Cardiac muscle cell (in vitro differentiated cells and primary cell): ENCODE measurements at places on chromosomes 4 and X.

DNA sequence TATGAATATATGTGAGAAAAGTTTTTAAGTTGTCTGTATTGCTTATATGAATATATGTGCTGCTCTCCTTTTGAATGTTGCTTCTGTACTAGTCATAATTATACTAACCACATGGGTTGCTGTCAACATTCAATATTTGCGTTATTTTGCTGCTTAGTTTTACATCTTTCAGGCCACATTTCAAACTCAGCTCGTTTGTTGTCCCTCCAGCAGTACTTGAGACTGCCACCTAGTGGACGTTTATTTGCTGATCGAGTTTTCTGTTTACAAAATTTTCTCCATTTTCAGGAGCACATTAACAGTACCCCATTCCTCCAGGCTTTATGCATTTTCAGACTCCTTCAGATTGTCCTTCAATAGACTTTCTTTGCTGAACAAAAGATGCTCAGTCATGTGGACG, 75.8 kb downstream of the NUDT11 start:
- DNase-seq: peak; percentile 58

- no peak for DNase-seq
These were observed 406.2 kb downstream of the MAPK10 start for GRCh38 chr4:85953651-85954018.

GRCh38 chrX:9390121-9390520, 74.7 kb upstream of the TBL1X start:
- no peak for DNase-seq

DNA sequence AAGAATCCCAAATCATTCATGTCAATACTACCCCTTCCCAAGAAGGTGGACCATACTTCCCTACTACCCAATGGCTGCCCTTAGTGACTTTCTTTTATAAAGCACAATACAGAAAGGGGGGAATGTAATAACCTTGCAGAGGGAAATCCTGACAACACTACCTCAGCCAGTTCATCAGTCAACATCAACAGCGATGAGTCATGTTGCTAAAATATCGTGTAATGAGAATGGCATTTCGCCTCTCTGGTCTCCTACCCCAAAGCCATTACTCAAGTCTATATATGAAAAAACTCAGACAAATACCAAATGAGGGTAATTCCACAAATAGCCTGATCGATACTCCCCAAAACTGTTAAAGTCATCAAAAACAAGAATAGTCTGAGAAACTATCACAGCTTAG, 3.3 kb upstream of the MAGEA8 start:
- DNase-seq: no peak

GRCh38 chr4:75302648-75303047, 211.6 kb downstream of the RCHY1 start:
- DNase-seq: no peak

- no peak for DNase-seq
These were observed 100.4 kb downstream of the ITM2A start for GRCh38 chrX:79266702-79267101.

DNA sequence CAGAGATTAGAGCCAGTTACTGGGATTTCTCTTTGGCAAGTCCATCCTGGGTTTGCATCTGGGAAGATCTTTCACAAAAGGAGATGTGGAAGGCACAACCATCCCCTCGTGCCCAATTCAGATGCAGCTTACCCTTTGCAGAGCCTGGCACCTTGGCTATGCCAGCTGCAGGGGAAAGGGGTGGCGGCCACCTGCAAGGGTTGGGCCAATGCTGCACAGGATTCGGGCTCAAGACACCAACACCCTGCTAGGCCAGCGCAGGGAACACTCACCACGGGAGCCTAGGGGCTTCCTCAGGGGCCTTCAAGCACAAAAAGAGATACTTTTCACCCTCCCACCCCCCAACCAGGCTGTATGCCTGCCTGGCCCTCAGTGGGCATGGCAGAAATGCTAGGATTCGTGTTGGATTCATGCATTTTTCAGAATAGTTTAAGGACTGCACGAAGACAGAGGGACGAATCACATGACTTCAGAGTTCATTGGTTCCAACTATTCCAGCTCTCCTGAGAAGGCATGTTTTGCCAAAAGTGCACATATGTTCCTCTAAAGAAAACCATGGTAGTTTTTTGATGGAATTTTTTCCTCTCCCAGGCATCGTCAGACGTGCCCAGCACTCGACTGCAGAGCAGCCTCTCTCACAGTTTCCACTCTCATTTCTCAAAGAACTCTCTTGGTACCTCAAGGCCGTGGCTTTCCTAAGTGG, 94.4 kb downstream of the PHKA2 start:
- no peak for DNase-seq

GRCh38 chr4:185773419-185773818, 38.6 kb downstream of the SORBS2 start:
- peak; percentile 66 for DNase-seq

DNA sequence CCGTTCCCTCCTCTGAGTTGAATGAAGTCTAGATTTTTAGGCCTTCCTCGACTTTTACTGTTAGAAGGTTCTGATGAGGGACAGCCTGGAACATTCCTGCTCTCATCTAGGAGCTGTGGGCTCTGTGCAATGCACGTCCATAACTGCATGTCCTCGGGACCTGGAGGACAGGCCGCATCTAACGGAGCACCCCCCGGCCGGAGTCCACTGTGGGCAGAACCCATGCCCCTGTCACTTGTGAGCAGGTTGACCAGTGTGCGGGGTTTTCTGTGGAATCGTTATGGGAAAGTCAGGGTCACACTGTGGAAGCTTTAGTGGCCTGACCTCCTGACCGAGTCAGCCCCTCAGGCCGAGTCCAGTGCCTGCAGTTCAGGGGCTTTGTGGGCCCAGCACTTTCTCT, 19.3 kb upstream of the TADA2B start:
- no peak for DNase-seq

GRCh38 chr4:17788956-17789355, 7.5 kb upstream of the FAM184B start:
- DNase-seq: no peak

- DNase-seq: no peak
These were observed 150.9 kb downstream of the SHOX start for GRCh38 chrX:781224-782204.

- peak; percentile 77 for DNase-seq
These were observed 47.7 kb downstream of the EVC start for GRCh38 chr4:5758741-5759140.

GRCh38 chr4:145891958-145892357, 46.7 kb downstream of the ZNF827 start:
- DNase-seq: no peak

DNA sequence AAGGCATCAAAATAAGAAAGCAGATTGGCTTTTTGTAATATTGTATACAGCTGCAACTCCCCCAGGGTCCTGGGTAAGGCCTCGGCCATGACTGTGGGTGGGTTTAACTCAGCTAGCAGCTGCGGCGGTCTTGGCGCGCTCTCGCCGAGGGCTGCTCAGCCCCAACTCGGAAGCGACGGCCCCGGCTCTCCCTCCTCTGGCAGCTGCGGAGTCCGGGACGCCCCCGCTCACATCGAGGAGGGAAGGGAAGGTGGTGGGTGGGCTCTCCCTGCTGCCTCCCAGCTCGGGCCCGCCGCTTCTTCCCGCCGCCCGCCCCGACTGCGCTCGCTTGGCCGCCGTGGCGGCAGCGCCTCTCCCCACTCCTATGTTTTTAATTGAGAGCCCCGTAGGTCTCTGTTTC, 51.2 kb downstream of the GPR50 start:
- no peak for DNase-seq

GRCh38 chr4:7872264-7872771, 67.3 kb downstream of the AFAP1 start:
- no peak for DNase-seq

- no peak for DNase-seq
These were observed 82.0 kb upstream of the NEIL3 start for GRCh38 chr4:177227636-177228035.

- DNase-seq: no peak
These were observed 1080.4 kb upstream of the INTU start for GRCh38 chr4:126552321-126552720.
